ENCODE measurements at places on chromosomes 7 and 10.

DNA sequence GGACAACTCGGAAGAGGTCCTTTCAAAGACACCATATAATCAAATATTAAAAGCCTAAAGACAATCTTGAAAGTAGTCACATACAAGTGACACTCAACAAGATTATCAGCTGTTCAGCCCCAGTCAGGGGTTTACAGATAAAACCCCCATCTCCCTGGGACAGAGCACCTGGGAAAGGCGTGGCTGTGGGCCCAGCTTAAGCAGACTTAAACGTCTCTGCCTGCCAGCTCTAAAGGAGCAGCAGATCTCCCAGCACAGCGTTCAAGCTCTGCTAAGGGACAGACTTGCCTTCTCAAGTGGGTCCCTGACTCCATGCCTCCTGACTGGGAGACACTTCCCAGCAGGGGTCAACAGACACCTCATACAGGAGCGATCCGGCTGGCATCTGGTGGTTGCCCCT is 18.0 kb downstream of the CDCA7L start:
- no peak for DNase-seq

GRCh38 chr10:28763471-28764170 is 86.3 kb downstream of the BAMBI start:
- DNase-seq = no peak

DNA sequence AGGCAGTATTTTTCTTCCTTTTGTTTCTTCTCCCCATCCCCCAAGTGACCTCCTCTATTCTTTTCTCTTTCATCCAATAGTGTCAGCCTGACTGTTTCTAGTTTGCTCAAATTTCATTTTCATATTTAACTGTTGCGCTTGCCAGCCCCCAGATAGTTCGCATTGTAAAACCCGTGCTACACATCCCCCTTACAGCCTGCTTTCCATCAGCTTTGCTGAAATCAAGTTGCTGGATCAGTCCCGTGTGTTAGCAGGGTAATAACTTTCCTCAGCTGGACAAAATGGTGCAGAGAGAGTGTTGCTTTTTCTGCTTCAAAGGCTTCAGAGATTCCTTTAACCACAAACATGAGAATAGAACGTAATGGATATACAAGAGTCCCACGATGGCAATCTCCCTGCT is 180.6 kb upstream of the NPVF start:
- no peak for DNase-seq

- DNase-seq = no peak
These were observed at the start of gene EGFR for GRCh38 chr7:55018361-55019190. TSS of gene EGFR (plus strand) at chr7:55019017. CDS start at chr7:55019278, 261 bp downstream.

GRCh38 chr10:60906411-60906810 is 37.6 kb downstream of the RHOBTB1 start:
- no peak for DNase-seq

- DNase-seq = no peak
These were observed 177.9 kb downstream of the PLXNA4 start for GRCh38 chr7:132398253-132398925.

DNA sequence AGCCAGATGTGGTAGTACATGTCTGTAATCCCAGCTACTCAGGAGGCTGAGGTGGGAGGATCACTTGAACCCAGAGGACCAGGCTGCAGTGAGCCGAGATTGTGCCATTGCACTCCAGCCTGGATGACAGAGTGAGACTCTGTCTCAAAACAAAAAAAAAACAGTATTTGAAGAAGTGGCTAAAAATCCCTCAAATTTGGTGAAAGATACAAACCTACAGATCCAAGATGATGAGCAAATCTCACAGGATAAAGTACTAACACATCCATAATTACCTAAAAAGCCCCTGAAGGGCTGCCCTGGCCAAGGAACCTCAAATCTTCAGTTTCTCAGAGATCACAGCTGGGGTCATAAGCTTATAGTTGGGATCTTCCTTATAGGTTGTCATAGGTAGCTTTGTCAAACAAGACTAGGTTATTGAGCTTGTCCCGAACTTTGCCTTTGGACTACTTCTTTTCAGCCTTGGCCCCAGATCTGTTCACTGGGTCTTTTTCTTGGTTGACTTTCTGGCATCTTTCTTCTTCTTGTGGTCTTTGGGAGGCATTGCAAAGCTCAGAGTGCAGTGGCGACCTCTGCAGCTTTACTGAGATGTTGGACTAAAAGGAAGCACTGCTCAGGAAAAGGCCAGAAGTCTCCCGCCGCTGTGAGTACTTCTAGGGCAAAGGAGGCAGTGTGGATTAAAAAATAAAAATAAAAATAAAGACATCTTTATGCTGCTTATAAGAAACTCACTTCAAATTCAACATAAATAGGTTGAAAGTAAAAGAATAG is 28.6 kb upstream of the SAR1A start:
- no peak for DNase-seq

DNA sequence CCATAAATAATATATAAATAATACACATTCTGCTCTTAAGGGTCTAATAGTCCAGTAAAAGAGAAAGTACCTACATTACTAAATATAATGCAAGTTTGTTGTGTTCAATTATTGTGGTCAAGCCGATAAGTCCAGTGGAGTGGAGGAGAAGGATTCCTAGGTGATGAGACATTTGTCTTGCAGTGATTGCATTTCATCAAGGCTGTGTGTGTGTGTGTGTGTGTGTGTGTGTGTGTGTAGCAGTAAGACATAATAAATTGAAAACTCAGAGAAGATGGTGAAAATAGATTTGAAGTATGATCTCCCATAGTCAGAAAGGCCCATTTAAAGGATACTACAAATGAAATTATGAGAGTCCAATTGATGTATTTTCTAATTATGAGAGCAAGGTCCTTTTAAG is 192.5 kb upstream of the SEMA3C start:
- no peak for DNase-seq

GRCh38 chr10:14543904-14544210 is 213.1 kb upstream of the FRMD4A start:
- no peak for DNase-seq

DNA sequence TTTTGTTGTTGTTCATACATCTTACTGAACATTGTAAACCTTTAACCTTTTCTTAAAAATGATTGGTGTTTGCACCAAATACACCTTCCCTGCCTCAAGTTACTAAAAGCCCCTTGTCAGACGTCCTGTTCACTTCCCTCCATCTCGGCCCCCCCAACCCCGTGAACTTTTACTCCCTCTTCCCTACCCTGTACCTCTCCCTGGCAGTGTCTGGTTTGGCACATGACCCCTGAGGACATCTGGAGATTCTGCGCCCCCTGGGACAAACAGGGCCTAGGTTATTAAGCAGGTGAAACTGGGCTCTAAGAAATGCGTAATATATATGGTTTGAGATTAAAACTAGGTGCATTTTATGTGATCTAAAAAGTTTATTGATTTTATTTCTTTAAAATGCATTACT is 1.4 kb downstream of the PPP2R2D start:
- DNase-seq = no peak
